ENCODE measurements at places on chromosomes 1 and 21.

GRCh38 chr1:154304664-154305337 lies 16.1 kb upstream of the AQP10 start:
- DNase-seq, result no peak

DNA sequence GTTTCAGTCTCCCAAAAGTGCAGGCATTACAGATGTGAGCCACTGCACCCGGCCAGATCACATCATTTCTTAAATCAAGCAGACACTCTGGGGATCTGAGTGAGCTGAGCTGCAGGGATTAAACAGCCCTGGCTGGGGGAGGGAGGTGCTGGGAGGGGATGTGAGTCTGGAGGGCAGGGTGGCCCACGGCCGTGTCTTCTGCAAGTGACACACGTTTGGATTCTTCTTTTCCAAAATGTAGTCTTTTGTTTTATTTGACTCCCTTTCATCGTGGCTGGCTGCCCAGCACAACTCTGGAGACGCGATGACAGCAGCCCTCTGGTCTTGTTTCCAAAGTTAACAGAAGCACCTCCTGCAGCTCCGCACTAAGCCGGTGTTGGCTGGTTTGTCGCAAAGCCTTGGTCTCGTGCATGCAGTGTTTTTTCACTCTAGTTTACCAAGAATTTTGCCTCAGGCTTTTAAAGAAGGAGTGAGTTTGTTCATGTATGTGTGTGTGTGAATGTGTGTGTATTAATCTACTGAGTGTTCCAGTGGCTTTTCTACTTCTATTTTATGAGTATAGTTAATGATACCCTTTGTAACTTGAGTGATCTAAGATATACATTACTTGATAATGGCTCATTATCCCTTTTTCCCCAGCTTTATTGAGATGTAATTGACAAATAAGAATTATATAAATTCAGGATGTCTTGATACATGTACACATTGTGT lies 2.8 kb upstream of the KRTAP10-5 start:
- DNase-seq, result no peak

DNA sequence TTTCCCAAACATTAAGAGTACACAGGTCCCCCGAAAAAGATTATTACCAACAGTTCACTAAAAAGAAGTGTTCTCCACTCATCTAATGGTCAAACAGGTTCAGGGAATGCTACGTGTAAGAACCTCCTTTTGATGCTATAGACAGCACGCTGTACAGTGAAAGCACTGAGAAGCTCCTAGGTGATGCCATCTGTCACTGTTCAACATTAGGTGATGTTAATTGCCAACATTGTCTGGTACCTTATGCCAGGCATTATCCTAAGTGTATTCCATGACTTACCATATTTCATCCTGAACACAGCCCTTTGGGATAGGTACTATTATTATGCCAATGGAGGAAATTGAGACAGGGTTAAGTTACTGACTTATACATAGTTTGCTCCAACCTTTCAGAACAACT lies 82.1 kb downstream of the DAB1 start:
- peak; percentile 89 for DNase-seq

DNA sequence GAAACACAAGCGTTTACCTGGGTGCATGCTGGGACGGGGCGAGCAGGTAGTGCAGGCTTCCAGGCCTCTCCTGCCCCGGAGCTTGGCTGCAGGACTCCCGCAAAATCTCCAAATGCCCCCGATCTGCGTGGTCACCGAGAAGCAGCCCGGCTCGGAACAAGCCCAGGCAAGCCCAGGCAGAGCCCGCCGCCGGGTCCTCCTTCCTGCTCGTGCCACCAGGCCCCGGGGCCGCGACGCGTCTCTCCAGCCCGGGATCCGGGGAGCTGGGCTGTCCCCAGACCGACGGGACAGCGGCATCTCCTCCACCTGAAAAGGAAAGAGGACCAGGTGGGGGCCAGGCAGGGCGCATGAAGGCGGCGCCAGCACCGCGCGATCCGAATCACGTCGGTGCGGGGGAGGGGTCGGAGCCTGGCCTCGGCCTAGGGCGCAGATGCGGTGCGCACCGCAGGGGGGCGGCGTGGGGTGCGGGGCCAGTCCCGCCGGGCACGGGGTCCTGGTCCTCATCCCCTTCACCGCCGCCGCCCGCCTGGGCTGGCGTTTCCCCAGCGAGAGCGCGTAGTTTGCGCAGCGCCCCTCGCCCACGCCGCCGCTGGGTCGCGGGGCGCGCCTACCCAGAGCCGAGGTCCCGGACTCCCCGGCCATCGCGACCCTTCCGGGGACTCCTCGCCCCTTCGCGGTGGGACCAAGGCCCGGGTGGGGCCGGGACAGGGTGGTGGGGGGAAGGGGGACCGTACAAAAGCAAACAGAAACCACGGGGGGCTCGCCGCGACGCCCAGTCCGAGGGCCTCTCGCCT lies 52.4 kb upstream of the H6PD start:
- DNase-seq, result no peak

DNA sequence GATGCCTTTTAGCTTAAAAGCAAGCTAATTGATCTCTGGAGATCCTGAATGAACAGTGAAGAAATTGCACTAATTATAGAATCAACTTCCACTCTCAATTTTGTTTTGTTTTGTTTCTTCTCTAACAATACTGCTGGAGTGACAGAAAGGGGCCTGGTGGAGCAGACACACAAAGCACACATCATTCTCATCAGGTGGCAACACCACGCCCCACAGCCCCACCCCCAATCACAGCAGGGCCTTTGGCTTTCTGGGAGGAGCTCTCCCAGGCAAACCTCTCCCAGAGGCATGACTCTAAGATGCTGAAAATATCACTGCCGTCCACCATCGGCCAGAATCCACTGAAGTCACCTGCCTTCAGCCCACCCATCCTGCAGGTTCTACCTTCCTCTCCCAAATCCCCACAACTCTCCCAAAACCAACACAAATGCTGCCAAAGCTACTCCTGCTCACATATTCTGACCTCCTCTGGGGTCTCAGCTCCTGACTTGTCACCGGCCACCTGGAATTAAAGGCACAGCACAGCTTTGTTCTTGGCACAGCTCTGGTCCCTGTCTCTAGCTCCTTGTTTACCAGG lies 120.7 kb downstream of the GRIK3 start:
- no peak for DNase-seq

- DNase-seq, result no peak
Observed at GRCh38 chr1:27666294-27666693, 5.7 kb downstream of the IFI6 start.

DNA sequence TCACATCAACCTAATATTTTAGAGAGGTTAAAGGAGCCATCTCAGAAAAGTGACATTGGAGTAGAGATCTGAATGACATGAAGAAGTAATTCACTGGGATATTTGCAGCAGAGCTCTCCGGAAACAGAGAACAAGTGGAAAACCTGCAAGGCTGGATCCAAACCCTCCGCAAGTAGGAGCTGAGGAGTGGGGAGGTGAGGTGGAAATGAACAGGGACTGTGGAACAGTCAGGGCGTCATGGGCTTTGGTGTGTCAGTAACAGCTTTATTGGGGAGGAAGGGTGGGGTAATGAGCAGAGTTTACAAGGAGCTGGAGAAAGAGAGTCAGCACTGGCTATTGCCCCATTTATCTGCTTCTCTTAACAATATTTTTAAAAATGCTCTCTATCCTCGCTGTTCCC lies 9.3 kb upstream of the IVL start:
- no peak for DNase-seq

- DNase-seq, result no peak
Observed at GRCh38 chr1:117828201-117828600, 101.2 kb downstream of the GDAP2 start.

GRCh38 chr1:93847811-93848288 lies 31.2 kb downstream of the DNTTIP2 start:
- peak; percentile 79 for DNase-seq

- no peak for DNase-seq
Observed at GRCh38 chr21:30232011-30232410, 16.1 kb upstream of the CLDN8 start.

DNA sequence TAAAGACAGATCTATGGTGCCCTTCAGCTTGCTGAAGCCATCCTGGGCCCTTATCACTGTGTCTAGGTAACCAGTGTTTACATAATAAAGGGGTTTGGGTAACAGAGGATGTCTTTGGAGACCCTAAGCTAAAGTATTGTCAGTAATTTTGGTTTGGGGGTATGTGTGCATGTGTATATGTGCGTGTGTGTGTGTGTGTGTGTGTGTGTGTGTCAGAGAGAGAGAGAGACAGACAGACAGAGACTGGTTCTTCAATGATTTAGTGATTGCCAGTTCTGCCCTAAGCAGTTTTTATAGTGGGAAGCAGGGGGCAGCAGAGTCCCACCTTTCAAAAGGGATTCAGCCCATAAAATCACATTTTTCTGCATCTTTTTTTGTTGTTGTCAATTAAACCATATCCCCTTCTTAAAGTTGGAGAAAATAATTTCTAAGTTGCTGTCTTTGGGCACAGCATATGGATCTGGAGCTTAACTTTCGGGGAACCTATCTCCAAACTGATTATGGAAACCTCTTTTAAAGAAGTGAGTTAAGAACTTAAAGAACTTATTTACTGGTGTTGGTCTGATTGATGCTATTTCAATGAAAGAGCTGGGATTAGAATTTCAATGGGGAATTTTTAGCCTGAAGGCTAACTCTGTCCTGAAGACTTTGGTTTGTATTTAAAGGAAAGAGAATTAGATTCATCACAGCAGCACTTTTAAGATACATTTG lies 51.1 kb downstream of the ZNF326 start:
- peak; percentile 34 for DNase-seq

DNA sequence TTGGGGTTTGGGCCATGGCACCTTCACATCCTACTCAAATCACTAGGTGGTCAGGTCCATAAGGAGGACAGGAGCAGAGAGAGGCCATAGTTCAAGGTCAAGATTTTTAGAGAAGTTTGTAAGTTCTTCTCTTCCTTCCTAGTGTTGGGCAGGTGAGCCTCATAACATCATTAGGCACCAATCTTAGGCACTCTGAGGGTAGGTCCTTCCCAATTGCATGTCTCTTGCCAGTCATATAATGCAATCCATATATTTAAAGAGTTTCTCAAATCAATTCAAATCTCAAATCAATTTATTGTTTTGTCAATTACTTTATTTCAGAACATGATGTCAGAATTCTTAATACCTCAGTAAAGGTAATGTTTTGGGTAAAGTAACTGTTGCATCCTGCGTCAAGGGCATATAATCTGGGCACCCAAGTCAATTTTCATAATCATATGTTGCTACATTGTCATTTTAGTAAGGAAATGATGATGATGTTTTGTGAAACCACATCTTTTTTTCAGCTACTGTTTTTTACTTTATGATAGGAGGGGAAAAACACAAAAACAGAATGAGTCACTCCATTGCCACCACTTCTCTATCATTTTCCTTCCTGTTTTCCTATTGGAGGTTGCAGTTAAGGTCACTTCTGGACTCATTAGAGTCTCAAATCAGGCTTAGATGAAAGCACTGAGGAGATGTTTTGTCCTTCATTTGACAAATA lies 122.7 kb downstream of the UCHL5 start:
- DNase-seq, result no peak

DNA sequence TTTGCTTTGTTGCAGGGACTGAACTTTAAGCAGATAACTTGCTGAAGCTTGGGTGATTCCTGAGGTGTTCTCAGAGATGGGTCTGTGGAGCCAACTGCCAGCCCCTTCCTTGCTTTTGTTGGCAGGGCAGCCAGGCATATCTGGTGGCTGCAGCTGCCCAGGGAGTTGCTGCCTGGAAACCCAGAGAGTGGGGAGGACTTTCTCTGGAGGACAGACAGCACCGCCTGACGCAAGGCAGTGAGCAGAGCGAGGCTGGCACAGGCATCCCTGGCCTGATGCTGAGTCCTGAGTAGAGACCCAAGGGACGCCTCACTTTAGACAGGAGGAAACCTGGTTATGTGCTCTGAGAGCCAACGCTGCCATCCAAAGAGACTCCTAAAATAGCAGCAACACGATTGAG lies 9.8 kb upstream of the OLFML2B start:
- DNase-seq, result no peak

DNA sequence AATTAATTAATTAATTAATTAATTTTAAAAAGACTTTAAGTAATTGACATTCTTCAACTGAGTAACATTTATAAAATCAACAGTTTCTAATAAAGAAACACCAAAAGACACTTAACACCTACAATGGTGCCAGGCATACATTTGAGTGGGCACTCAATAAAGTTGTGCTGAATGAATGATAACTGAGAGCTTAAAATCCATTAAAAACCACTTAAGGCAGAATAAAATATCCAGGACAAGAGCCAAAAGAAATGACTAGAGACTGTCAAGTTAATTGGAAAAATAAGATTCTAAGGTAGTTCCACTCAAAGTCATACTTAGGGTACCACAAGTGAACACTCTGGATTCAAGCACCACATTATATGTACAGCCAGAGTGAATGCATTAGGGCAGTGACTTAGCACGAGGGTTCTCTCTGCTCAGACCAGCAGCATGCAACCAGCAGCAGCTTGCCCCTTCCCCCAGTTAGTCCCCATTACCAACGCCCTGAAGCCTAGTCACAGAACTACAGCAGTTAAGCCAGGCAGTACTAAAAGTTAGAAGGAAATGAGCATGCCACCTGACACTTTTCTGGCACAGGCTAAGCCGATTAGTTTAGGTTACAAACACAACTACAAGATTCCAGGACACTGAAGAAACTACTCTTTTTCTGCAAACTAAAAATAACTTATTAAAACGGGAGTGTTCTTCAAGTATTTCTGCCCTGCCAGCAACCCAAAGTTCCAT lies 46.5 kb downstream of the LUZP1 start:
- DNase-seq, result no peak

DNA sequence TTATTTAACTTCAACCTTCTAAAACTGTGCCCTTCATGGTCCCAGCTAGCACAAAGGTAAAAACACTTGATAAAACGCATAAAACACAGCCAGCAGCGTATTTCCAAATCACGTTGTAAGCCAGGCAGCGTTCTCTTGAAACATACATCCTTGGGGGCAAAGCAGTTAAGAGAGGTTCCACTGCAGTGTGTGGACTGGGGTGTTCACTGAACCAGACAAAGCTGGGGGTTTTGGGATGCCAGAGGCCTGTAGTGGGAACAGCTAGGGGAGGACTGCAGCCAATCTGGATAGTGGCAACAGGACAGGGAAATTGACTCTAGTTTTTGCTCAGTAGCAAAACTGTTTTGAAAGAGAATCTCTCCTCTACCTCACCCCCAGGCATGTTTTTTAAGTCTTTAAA lies 21.5 kb upstream of the ATP5PO start:
- DNase-seq, result no peak

- no peak for DNase-seq
Observed at GRCh38 chr1:207205614-207206061, 101.6 kb downstream of the C4BPA start.

- DNase-seq, result peak; percentile 75
Observed at GRCh38 chr1:111895469-111895868, 94.0 kb downstream of the KCND3 start.

DNA sequence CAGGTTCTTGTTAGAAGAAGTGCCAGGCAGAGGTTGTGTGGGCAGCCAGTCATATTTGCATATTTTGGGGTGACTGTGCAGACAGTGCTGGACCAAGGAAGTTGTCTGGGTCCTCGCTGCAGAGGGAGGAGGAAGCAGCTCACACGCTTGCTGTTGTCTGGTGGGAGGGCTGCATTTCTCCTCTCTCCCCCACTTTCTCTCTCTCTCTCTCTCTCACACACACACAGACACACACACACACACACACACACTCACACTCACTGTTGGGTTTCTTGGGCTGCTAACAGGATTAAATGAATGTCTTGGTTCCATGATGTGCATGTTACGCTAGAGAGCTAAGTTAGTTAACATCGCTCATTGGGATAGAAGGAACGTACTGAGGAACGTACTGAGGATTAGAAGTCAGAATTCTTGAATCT lies 72.9 kb downstream of the AGPAT3 start:
- no peak for DNase-seq

- DNase-seq, result no peak
Observed at GRCh38 chr1:65255035-65255655, 54.2 kb upstream of the DNAJC6 start.
